ENCODE measurements at places on chromosomes 16 and 17. TPM values are rescaled to one million over a fixed set of nuclear protein-coding genes. Genes with fewer than 3 reads are reported as not detected.

BRD7 gene
- total RNA-seq, result 65.2 TPM

CCDC200 gene
- total RNA-seq, result not detected

CHST6 gene
- total RNA-seq, result 1.9 TPM

MYH4 gene
- not detected for total RNA-seq

CEMP1 gene
- total RNA-seq, result not detected

FN3K gene
- 0.58 TPM for total RNA-seq

FBXL19 gene
- total RNA-seq, result 27.5 TPM

ADORA2B gene
- 0.21 TPM for total RNA-seq

CCDC40 gene
- not detected for total RNA-seq

IKZF3 gene
- total RNA-seq, result 96.4 TPM

CCL1 gene
- not detected for total RNA-seq

NPIPA2 gene
- 0.90 TPM for total RNA-seq

MAF gene
- 0.13 TPM for total RNA-seq

GAS2L2 gene
- not detected for total RNA-seq

KRT23 gene
- not detected for total RNA-seq

GDPD3 gene
- 3.3 TPM for total RNA-seq

NPIPA3 gene
- total RNA-seq, result 1.4 TPM

BICDL2 gene
- total RNA-seq, result not detected

OTOP2 gene
- total RNA-seq, result not detected

IRX5 gene
- total RNA-seq, result not detected

TBC1D28 gene
- total RNA-seq, result not detected

ST6GALNAC2 gene
- total RNA-seq, result 0.13 TPM

NOB1 gene
- 93.1 TPM for total RNA-seq

FADS6 gene
- total RNA-seq, result not detected

ALOX12 gene
- total RNA-seq, result not detected

SECTM1 gene
- 0.08 TPM for total RNA-seq

KRT32 gene
- not detected for total RNA-seq

LMF1 gene
- 2.7 TPM for total RNA-seq

HYDIN gene
- not detected for total RNA-seq

TBC1D16 gene
- 0.10 TPM for total RNA-seq

NPTX1 gene
- total RNA-seq, result not detected

GCGR gene
- total RNA-seq, result not detected

PRSS21 gene
- total RNA-seq, result 58.3 TPM

TBX6 gene
- total RNA-seq, result 1.0 TPM

ADGRG1 gene
- 2.0 TPM for total RNA-seq

ACE gene
- 0.46 TPM for total RNA-seq

CMTM3 gene
- 35.5 TPM for total RNA-seq

DOC2A gene
- total RNA-seq, result 0.11 TPM

EIF5A gene
- 1,070 TPM for total RNA-seq

HOXB13 gene
- 0.05 TPM for total RNA-seq

TEX14 gene
- 0.37 TPM for total RNA-seq

SCGB1C2 gene
- not detected for total RNA-seq

NLK gene
- 15.9 TPM for total RNA-seq

CLEC18A gene
- total RNA-seq, result 0.26 TPM

KAT7 gene
- total RNA-seq, result 40.1 TPM

DUS2 gene
- 25.2 TPM for total RNA-seq

SMTNL2 gene
- total RNA-seq, result not detected

HSD17B1 gene
- total RNA-seq, result 0.67 TPM

VAT1L gene
- 0.11 TPM for total RNA-seq

IFI35 gene
- 61.3 TPM for total RNA-seq

LRRC36 gene
- total RNA-seq, result 1.9 TPM

IGFBP4 gene
- 22.3 TPM for total RNA-seq

VWA3A gene
- not detected for total RNA-seq

CHRNE gene
- 0.10 TPM for total RNA-seq

VMO1 gene
- not detected for total RNA-seq

EIF3C gene
- 555 TPM for total RNA-seq

CCL2 gene
- not detected for total RNA-seq

P2RX1 gene
- 5.1 TPM for total RNA-seq

Data from GM12878 (cell line).